ENCODE measurements at places on chromosomes 4 and X.

DNA sequence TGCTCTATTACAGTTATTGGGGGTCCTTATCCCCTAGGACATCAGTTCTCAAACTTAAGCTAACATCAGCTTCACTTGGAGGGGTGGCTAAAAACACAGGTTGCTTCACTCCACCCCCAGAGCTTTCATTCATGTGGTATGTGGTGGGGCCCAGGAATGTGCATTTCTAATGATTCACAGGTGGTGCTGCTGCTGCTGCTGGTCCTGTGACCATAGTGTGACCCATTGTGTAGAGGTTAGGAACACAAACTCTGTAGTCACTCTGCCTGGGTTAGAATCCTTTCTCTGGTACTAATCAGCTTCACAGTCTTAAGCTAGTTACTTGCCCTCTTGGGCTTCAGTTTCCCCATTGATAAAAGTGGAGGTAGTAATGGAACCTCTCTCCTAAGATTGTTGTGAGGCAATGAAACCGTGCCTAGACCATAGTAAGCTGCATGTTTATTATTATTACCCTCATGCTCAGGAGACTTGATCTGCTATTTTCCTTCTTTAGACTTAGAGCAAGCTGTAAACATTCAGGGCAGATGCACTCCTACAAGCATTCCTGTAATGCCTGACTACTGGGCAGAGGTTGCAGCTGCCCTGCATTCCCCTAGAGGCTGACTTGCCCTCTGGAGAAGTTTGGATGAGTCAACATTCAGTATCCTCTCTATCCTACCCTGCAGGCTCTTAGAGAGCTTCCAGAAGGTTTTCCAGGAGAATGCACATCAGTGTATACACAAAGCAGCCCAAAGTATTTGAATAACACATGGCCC lies 94.1 kb upstream of the ACSL4 start:
- DNase-seq = peak; percentile 60

GRCh38 chr4:120703908-120704307 lies 218.6 kb downstream of the PRDM5 start:
- no peak for DNase-seq

- peak; percentile 73 for DNase-seq
Observed at GRCh38 chr4:120517966-120518365, 404.6 kb downstream of the PRDM5 start.

DNA sequence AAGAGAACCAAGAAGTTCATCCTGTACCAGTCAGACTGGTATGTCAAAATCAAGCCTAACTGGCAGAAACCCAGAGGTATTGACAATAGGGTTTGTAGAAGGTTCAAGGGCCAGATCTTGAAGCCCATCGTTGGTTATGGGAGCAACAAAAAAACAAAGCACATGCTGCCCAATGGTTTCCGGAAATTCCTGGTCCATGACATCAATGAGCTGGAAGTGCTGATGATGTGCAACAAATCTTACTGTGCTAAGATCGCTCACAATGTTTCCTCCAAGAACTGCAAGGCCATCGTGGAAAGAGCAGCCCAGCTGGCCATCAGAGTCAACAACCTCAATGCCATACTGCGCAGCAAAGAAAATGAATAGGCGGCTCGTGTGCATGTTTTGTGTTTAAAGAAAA lies 172.7 kb upstream of the MED14 start:
- DNase-seq = no peak

GRCh38 chr4:125719987-125720386 lies 405.2 kb downstream of the FAT4 start:
- DNase-seq = no peak

DNA sequence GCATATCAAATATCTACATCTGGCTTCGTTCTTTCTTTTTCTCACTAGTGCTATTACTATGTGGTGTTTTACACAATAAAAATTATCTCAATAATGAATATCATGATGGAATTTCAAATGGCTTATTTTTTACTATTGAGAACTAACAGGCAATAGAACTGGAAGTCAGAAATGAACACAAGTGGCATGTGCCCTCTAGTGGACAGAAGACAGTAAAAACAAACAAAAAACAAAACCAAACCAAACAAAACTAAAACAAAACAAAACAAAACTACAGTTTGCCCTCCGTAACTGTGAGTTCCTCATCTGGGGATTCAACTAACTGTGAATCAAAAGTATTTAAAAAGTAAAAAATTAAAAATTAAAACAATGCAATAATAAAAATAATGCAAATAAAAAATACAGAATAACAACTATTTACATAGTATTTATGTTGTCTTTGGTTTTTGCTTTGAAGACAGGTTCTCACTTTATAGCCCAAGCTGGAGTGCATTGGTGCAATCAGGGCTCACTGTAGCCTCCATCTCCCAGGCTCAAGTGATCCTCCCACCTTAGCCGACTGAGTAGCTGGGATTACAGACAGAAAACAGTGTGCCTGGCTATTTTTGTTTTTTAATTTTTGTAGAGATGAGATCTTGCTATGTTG lies 195.6 kb upstream of the TACR3 start:
- peak; percentile 28 for DNase-seq

GRCh38 chr4:184126800-184127199 lies 90.9 kb downstream of the ENPP6 start:
- no peak for DNase-seq

- no peak for DNase-seq
Observed at GRCh38 chr4:48311896-48312295, 29.4 kb upstream of the SLAIN2 start.

DNA sequence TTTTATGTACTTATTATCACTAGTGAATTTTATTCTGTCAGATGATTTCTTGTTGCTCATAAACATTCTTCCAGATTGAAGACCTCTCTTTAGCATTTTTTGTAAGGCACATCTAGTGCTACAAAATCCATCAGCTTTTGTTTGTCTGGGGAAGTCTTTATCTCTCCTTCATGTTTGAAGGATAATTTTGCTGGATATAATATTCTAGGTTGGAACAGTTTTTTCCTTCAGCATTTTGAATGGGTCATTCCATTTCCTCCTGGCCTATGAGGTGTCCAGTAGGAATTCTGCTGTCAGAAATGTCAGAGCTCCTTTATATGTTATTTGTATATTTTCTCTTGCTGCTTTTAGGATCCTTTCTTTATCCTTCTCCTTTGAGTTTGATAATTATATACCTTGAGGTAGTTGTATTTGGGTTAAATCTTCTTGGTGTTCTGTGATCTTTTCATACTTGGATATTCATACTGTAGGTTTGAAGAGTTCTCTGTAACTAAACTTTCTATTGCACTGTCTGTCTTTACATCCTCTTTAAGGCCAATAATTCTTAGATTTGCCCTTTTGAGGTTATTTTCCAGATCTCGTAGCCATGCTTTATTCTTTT lies 58.3 kb downstream of the PTPN13 start:
- DNase-seq = no peak

DNA sequence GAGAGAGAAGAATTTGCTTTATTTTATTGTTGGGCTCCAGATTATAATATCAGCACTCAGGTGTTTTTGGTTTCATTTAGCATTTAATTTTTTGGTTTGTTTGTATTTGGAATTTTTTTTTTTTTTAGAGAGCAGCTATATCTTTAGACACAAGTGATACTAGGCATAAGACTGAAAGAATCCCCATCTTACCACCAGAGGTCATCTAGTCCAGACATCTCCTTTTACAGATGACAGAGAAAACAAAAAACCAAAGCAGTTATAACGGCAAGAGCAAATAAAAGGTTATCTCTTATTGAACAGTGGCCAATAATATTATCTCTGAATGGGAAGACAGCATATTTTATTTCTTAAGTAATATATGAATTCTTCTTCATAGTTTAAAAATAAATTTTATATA lies 22.8 kb downstream of the USP38 start:
- DNase-seq = peak; percentile 22

DNA sequence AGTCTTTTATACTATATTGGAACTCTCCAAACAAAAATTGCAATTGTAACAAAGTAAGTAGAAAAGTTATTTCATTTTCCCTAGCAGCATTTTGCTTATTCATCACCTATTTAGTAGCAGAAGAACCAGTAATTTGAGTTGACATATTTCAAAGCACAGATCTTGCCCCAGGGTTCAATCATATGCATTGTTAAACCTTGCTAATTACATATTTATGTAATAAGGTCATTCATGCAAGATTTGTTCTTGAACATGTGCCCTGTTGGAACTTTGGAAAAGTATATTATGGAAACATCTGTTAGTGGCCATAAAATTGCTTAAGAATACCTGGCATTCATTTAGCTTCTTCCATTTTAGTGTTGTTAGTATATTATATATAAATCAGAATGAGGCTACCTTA lies 191.7 kb downstream of the TLL1 start:
- DNase-seq = no peak

- DNase-seq = no peak
Observed at GRCh38 chr4:7107166-7107905, 39.5 kb upstream of the GRPEL1 start.

GRCh38 chr4:23770011-23770410 lies 119.8 kb downstream of the PPARGC1A start:
- peak; percentile 10 for DNase-seq

DNA sequence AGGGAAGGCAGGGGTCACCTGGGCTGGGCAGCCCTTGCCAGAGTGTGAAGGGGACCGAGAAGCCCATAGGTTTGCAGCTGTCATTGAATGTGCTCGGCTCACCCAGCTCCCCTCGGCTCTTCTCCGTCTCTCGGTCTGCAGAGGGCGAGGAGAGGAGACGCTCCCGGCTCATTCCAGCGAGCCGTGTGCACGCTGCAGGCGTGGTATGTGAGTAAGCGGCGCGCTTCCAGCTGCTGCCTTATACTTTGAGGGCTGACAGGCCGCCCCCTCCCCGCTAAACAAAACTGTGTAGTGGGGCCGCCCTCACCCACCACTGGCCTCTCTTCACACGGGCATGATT lies 23.0 kb upstream of the BCORL1 start:
- DNase-seq = peak; percentile 52

DNA sequence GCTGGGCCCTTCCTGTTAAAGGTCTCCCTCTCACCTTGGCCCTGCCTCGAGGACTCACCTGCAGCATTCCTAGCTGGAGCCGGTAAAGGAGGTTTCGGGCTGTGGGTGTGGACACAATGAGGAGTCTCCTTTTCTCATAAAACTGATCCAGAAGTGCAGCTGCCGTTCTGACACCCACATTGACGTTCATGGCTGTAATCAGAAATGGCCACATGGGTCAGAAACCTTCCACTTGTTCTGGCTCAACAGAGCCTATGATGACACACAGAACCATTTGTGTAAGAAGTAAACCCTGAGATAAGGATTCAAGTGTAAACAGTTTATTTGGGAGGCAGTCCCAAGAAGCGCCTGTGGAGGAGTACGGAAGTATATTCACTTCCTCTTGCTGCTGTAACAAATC lies 63.8 kb downstream of the SRPX start:
- no peak for DNase-seq

DNA sequence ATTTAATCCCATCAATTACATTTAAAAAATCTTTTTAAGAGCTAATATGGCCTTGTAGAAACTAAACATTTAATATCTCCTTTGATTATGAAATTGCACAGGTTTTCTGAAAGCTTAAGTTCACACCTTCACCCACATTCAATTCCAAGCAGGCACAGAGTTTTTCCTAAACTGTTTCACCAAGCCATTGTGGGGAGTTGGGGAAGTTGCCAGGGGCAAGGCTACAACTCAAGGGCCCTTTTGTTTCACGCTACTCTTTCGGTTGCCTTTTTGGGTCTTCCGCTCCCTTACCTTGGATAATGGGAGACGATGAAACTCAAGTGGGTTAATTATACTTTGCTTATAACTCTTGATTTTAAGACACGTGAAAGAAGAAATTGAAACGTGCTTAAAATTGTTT lies 33.3 kb downstream of the APBB2 start:
- no peak for DNase-seq
